Neural progenitor cell (in vitro differentiated cells): ENCODE measurements at places on chromosomes 6 and 20. TPM values are rescaled to one million over a fixed set of nuclear protein-coding genes. Genes with fewer than 3 reads are reported as not detected.
A peak's percentile ranks its signal among the peaks of the same experiment; 100 is the strongest.

The PROKR2 gene
- not detected in 2 replicates for total RNA-seq

DNA sequence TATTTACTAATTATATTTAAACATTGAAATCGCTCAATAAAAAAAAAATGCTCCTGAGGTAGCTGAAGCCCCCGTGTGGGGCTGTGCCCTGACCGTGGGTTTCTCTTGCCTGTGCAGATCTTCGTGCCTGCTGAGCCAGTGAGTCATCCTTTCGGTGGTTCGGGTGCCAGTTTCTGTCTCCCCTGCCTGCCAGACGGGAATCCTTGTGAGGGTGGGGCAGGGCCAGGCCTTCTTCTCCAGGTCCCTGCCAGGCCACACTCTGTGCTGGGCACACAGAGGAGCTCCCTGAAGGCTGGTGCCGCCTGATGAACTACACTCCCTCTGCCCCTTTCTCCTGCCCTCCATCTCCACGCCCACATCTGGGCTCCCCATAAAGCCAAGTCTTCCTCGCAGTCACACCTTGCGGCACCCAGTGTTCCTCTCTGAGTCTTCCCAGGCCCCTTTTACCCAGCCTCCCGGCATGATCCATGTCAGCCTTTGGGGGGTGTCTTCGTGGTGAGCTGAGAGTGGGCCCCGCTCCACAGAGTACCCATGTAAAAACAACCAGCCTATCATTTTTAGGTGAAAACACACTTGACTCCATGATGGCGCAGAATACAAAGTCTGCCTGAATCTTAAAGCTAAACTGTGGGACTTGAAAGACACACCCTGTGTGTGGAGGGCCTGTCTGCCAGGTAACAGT is 19.3 kb downstream of the FGD2 start:
- no peak for DNase-seq

The RSPO3 gene
- total RNA-seq, result 0.81 and 2.4 TPM in 2 replicates

DNA sequence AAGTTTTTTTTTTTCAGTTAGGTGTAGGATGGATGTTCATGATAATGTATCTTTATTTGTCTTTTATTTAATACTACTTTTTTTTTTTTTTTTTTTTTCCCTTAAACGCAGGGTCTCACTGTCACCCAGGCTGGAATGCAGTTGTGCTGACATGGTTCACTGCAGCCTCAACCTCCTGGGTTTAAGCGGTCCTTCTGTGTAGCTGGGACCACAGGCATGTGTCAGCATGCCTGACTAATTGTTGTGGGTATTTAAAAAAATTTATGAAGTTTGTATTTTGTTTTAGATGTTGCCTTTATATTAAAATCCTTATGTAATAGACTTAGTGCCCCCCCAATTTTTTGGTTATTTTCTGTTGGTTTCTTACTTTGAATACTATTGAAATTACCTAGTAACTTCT is 42.6 kb downstream of the NCOA3 start:
- DNase-seq, result no peak

DNA sequence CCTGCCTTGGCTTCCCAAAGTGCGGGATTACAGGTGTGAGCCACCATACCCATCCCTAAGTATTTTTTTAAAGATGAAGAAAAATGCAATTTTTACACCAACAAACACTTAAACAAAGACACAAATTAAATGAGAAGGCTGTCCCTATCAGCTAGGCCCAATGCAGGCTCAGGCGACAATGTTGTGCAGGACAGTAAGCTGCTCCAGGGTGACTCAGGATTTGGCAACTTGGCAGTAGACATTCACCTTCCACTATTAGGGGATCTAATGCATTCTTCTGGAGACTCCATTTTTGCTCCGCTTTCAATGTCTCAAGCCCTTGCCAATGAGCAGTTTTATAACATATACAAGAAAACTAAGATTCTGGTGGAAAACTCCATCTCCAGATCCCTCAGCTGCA is 19.7 kb downstream of the NDRG3 start:
- DNase-seq, result no peak

The RNF182 gene
- total RNA-seq, result 10.3 and 15.3 TPM in 2 replicates

DNA sequence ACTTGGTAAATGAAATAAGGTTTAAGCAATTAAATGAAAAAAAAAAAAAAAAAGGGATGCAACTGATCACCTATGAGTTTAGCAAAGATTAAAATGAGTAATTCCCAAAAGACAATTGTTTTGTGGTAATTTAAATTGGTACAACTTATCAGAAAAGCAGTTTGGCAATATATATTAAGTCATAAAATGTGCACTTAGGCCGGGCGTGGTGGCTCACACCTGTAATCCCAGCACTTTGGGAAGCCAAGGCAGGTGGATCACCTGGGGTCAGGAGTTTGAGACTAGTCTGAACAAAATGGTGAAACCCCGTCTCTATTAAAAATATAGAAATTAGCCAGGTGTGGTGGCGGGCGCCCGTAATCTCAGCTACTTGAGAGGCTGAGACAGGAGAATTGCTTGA is 7.9 kb downstream of the PHACTR2 start:
- no peak for DNase-seq

GRCh38 chr20:1317545-1318255 is 11.2 kb downstream of the SDCBP2 start:
- DNase-seq, result no peak

The PPP1R3G gene
- 0.15 and 0.36 TPM in 2 replicates for total RNA-seq

DNA sequence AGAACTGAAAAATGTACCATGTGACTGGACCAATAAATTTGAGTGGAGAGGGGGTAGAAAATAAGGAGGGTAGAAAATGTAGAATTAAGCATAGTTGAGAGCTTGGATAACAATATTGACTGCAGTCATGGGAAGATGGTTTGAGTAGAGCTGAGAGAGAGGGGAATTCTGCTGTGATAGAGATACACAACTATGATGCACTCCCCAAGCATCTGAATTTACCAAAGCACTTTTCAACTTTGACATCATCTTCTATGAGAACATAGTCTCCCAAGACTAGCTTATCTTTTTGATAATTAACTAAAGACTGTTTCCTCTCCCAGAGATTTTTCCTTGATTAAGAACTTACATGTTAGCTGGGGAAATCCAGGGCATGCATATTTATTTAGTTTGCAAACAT is 103.1 kb downstream of the TNFRSF21 start:
- DNase-seq, result no peak

GRCh38 chr6:88220493-88220892 is 54.3 kb upstream of the CNR1 start:
- DNase-seq, result peak; percentile 49

GRCh38 chr6:46735720-46736031 is 501 bp upstream of the PLA2G7 start:
- DNase-seq, result no peak

DNA sequence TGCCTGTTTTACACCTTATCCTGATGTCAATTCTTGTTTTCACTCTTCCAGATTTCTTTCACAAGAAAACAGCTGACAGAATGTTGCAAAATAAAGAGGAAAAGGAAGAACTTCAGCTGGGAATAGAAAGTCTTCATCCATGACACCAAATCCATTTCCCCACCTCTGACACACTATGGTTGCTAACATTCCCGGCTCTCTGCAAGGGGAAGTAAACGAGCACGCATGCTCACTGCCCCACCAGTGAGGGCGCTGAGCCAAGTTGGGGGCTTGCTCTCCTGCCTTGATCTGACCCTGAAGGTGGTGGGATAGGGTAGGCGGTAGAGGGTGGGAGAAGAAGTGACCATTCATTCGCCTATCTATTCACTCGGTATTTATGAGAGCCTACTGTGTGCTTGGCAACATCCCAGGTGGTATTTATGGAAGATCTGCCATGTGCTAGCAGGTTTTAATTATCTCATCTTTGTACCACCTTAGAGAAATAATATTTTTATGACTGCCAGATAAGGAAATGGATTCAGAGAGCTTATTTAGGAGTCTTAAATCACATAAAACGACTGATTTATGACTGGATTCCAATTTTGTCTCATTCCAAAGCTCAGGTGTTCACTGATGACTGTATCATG is 206.2 kb downstream of the FOXC1 start:
- no peak for DNase-seq

GRCh38 chr6:73471686-73472290 is 10.3 kb downstream of the MTO1 start:
- DNase-seq, result no peak

- no peak for DNase-seq
Observed at GRCh38 chr6:93238632-93239031, 180.7 kb downstream of the EPHA7 start.

The CYP21A2 gene
- total RNA-seq, result 0.09 TPM in 1 of 2 replicates, not detected in the other

DNA sequence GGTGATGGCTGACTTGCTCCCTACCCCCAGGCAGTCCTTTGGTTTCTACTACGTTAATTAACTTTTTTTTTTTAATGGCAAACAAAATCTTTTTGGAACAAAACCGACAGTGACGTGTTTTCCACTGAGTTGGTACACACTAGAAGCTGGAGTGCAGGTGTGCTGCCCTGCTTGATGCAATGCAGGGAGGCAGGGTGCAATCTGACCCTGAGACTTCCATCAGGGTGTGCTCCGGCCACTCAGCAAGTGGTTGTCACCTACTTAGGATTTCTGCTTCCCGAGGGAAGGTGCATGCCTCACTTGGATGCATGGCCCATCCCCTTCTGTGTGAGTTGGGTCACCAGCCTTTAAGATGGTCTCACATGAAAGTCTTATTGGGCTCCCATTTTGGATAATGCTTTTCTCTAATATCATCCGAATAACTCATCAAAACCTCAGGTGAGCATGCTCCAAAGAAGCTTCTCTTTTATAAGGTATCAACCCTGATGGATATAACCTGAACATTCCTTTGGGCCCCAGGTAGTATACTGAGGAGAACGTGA is 14.0 kb downstream of the RREB1 start:
- DNase-seq, result no peak

GRCh38 chr6:131139599-131139998 is 4.3 kb downstream of the AKAP7 start:
- no peak for DNase-seq

The PRICKLE4 gene
- 1.1 TPM in 1 of 2 replicates, not detected in the other for total RNA-seq

- DNase-seq, result no peak
Observed at GRCh38 chr20:25011831-25012241, 19.3 kb upstream of the APMAP start.

- no peak for DNase-seq
Observed at GRCh38 chr6:137272403-137272802, 53.2 kb upstream of the IFNGR1 start.

DNA sequence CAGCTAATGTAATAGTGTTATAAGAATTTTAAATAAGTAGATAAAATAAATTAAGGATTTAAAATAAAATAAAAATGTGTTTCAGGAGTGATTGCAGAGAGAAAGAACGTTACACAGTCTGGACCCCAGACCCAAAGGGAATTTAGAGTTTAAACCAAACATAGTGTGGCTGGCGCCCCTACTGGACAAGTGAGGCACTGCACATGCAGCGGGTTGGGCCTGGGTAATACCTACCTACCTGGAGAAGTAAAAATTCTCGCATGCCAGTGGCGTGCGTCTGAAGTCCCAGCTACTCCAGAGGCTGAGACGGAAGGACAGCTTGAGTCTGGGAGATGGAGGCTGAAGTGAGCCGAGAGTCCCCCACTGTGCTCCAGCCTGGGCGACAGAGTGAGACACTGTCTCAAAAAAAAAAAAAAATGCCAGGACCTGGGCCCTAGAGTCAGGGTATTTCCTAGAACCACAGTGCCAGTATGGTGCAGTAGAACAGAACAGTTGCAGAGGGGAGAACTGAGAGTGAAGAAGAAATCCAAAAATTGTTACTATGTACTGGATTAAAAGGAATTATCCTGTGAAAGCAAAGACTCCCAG is 71.4 kb upstream of the TCF21 start:
- DNase-seq, result peak; percentile 41

DNA sequence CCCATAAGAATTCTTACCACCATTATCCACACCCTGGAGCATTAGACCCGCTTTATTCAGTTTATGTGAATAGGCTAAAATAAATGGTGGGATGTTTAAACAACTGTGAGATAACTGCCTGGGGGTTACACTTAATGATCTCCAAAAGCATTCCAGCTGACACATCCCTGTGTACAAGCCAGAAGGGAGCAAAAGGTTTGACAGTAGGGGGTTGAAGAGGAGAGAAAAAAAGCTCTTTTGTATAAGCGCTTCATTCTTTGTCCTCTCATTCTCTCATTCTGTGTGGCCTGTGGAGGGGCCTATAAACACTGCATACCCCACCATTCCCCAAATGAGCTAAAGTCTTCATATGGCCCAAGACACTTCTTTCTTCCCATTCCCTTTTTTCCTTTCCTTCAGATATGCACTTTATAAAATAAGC is 30.8 kb upstream of the COL21A1 start:
- DNase-seq, result peak; percentile 81

DNA sequence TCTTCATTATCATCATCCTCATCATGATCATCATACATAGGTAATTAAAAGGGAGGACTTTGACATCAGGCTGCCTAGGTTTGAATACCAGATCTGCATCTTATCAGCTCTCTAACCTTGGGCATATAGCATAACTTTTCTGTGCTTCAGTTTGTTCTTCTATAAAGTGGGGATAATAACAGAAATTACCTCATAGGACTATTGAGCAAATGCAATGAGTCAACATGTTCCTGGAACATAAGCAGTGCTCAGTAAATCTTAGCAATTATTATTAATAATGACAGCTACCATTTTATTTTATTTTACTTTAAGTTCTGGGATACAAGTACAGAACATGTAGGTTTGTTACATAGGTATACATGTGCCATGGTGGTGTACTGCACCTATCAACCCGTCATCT is 7.2 kb downstream of the C20orf202 start:
- DNase-seq, result no peak
